ENCODE measurements at places on chromosomes 11 and 22. TPM values are rescaled to one million over a fixed set of nuclear protein-coding genes. Genes with fewer than 3 reads are reported as not detected.

DNA sequence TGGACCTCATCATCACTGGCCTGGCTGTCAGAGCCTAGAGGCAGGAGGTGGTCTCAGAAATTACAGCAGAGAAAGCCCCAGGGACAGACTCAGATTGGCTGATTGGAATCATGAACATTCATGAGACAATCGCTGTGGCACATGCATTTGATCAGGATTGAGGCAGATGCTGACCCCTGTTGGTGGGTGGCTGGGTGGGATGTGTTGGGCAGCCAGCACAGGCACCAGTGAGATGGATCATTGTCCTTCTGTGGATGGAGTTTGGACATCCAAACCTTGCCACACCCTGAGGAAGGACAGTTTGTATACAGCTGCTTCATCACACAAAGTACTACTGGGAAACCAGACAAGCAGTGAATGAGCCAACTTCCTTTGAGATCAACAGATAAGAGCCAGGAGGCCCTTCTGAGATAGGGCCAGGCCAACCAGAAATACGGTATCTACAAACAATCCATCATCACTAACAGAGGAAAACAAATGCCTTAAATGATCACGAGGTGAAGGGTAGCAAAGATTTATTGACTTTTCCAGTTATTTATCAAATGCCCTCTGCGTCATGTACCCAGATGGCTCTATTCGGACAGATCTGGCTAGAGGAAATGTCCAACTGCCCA lies 17.3 kb downstream of the COMMD9 start:
- DNase-seq: no peak

GRCh38 chr22:29431986-29432385 lies 6.4 kb upstream of the RFPL1 start:
- DNase-seq: peak; percentile 54

ETS1 gene
- total RNA-seq: 29.3 TPM

- peak; percentile 85 for DNase-seq
Observed at GRCh38 chr11:68890490-68891231, 13.0 kb downstream of the MRPL21 start.

MYO18B gene
- total RNA-seq: not detected

GRCh38 chr22:29270475-29271271 lies 2.6 kb downstream of the EWSR1 start:
- no peak for DNase-seq

TOP3B gene
- total RNA-seq: 29.7 TPM

GRCh38 chr11:109510316-109510715 lies 88.3 kb downstream of the C11orf87 start:
- no peak for DNase-seq

DNA sequence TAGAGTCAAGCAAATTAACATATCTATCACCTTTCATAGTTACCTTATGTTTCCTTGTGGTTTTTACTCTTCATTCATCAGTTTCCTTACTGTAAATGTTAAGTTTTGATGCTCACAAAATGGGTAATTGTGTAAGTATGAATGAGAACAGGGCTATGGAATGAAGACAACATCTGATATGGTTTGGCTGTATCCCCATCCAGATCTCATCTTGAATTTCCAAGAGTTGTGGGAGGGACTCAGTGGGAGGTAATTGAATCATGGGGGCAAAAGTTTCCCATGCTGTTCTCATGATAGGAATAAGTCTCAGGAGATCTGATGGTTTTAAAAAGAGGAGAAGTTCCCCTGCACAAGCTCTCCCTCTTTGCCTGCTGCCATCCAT lies 107.6 kb downstream of the CCDC34 start:
- DNase-seq: no peak

HTR3A gene
- not detected for total RNA-seq

- DNase-seq: no peak
Observed at GRCh38 chr11:76523147-76523546, 78.3 kb downstream of the EMSY start.

DNA sequence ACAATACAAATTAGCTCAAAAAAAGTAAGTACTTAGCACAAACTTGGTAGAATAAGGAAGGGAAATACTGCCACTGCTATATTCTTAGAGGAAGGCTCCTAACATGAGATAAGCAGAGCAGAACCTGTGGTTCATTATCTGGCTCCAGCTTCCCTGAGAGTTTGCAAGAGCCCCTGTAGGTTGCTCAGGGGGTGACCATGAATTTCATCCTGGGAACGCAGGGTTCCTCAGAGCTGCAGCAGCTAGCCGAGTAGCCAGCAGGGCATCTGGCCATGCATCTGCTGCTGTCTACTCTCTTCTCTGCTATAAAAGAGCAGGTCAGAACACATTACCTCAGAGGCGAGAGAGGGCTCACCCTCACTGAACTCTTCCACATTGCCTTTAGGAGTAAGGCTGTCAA lies 67.3 kb downstream of the TRPC6 start:
- DNase-seq: no peak

MOGAT2 gene
- not detected for total RNA-seq

SYT7 gene
- 5.2 TPM for total RNA-seq

DNA sequence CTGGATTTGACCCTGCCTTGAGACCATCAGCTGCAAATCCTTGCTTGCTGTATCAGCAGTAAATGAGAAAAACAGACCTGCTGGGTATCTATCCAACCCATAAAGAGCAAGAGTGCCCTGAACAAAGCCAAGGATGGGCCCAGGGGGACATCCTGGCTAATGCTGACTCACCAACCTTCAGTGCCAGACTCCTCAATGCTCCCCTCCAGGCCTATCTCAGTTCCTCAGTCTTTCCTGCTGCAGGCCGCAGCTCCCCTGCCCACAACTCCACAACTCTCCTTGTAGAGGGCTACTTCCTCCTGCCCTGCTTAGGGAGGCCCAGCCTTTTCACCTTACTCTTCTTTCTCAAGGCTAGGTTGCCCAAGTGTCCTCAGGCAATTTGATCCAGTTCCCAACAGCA lies 2.6 kb downstream of the LAMTOR1 start:
- peak; percentile 58 for DNase-seq

KDM4E gene
- total RNA-seq: not detected

GRCh38 chr11:92190535-92191206 lies 33.9 kb upstream of the FAT3 start:
- DNase-seq: no peak

- no peak for DNase-seq
Observed at GRCh38 chr11:44835938-44836337, 109.2 kb downstream of the TSPAN18 start.

DGCR6 gene
- 3.3 TPM for total RNA-seq

- no peak for DNase-seq
Observed at GRCh38 chr11:68480852-68481510, 20.4 kb downstream of the PPP6R3 start.

RNF215 gene
- 14.4 TPM for total RNA-seq

DNA sequence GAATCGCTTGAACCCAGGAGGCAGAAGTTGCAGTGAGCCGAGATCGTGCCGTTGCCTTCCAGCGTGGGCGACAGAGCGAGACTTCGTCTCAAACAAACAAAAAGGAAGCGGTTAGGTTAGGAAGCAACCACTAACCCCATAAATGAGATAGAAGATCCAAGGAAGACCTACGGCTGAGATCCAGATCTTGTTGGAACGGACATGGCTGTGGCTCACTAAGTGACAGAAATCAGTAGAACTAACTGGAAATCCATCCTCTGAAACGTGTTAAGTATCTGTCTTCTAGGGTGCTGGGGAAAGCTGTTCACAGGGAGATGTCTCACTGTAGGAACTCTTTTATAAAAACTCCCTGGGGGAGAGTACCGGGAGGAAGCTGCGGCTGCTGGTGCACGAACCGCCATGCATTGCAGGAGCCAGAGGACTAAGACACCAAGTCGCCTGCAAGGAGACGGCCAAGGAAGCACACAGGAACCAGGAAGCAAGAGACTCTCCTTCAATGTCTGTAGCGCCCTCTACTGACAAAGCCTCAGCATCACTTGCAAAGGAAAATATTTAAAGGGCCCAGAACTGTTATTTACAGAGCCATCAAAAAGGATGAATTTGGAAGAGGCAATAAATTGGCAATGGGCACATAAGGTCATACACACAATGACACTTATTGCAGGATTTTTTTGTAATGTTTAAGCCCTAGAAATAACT lies 16.9 kb upstream of the SPTY2D1 start:
- peak; percentile 40 for DNase-seq

GRCh38 chr11:123753110-123753509 lies 1.2 kb downstream of the OR6X1 start:
- DNase-seq: no peak

GRCh38 chr11:1854949-1855885 lies 2.3 kb downstream of the LSP1 start:
- DNase-seq: no peak

DNA sequence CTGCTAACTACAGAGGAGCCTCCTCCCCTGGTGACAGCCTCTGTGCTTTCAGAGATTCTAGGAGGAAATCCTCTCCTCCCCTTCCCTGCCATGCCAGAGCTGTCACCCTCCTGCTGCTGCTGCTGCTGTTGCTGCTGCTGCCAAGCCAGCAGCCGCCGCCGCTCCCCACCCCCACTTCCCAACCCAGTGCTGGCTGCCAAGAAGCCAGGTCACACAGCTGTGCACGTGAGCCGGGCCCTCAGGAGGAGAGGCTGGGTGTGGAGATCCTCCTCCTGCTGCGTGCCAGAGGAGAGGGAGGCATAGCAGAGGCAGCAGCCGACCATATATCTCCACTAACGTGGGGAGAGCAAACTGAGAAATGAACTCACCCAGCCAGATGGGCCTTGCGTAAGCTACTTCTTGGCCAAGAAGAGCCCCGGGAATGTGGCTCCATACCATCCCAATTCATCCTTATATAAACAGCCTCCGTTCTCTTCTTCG lies 12.4 kb downstream of the CRY2 start:
- DNase-seq: peak; percentile 95

FERMT3 gene
- 71.4 TPM for total RNA-seq

DNA sequence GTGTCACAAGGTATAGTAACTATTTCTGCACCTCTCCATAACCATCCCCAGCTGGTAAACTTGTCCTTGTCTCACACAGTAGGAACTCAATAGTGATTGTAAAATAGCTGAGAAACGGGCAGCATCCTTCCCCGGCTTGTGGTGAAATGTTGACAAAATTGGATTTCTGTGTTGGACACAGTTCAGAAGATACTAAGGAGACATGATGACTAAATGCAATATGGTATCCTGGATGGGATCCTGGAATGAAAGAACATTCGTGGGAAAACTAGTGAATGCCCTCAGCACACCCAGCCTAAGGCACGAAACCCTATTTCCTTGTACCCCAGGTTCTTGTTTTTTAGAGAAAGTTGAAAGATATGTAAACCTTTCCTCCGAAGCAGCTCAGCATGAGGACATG lies 18.8 kb upstream of the OPCML start:
- no peak for DNase-seq

DNA sequence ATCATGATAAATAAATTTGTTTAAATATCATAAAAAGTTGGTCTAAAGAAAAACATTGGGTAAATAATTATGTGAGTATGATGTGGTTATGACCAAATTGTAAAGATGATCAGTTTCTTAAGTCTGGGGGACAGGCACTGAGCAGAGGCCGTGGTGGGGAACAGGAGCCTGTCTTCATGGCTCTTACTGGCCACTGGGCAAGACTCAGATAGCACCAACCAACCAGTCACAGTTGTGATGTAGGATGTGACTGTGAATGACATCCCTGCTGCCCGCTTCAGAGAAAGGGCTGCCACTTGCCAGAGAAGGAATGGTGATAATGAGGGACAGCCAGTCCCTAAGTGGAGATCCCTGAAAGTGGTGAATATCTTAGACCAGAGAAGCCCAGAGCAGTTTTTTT lies 7.0 kb downstream of the PTPRJ start:
- DNase-seq: no peak

DNA sequence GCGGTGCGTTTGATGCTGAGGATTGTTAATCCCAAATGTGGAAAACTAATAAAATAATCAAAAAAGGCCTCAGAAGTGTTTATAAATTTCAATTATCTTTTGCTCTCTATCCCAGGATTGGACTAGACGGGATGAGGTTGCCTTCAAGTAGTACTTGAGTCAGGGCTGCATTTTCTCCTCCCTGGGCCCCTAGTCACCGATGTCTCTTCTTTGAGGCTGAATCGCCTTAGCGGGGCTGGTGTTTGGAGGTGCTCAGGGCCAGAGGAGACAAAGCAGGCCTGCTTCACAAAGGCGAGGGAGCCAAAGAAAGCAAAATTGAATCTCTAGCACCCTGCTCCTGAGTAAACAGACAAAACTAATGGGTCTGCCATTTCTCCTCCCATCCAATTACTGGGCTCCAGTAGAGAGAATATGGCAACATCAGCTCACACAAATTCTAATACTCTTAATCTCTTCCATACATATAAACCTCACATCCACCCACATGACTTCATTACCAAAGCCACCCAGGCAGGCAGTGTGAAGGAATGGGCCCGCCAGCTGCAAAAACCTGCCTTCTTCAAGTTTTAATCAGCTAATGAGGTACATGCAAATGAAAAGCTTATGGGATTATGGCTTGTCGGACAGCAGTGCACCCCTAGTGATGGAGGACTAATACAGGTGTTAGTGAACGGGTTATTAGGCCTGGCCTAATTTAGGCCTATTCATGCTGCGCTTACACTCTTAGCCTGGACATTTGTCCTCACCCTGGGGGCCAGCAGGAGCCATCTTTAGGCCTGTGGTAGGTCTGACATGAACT lies 52.7 kb upstream of the HTATIP2 start:
- no peak for DNase-seq

GRCh38 chr22:49137206-49137840 lies 690.4 kb downstream of the BRD1 start:
- no peak for DNase-seq

- peak; percentile 90 for DNase-seq
Observed at GRCh38 chr11:95790933-95791708, 823 bp downstream of the CEP57 start.

- no peak for DNase-seq
Observed at GRCh38 chr22:42934338-42934737, 77.3 kb upstream of the ARFGAP3 start.

- no peak for DNase-seq
Observed at GRCh38 chr11:11068113-11068512, 210.3 kb upstream of the ZBED5 start.

LRRC74B gene
- 1.2 TPM for total RNA-seq

DNA sequence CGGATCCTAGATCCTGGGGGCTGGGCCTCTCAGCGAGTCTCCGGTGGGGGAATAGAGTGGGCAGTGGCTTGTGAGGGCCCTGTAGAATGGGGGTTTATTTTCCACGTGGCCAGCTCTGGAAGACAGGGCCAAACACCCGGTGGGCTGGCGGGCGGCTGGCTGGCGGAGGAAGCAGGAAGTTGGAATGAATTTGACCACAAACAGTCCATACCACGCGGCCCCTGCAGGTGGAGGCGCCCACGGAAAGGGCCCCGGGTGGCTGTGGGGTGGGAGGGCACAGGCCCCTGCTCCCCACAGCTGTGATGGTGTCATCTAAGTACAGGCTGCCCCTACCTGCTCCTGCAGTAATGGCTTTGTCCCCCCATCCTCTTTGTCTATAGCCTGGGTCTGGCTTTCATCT lies 15.1 kb downstream of the MCAT start:
- no peak for DNase-seq

GRCh38 chr11:3995949-3996554 lies 98.5 kb upstream of the RRM1 start:
- no peak for DNase-seq

DNA sequence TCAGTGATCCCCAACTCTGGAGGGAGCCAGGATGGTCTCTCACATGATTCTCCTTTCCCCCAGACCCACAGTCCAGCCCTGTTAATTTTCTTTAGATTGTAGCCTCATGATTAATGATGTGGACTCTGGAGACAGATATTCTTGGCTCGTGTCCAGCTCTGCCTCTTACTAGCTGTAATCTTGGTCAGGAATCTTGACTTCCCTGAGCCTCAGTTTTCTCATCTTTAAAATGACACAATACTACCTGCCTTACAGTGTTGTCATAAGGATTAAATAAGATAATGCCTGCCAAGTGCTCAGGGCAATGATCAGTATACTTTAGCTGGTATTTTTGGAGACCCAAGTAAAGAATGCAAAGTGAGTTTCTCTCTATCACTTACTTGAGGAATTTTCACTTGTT lies 60.0 kb downstream of the SPECC1L start:
- DNase-seq: no peak

LARGE1 gene
- 20.2 TPM for total RNA-seq
